ENCODE measurements at places on chromosomes 5 and 9. TPM values are rescaled to one million over a fixed set of nuclear protein-coding genes. Genes with fewer than 3 reads are reported as not detected.

DNA sequence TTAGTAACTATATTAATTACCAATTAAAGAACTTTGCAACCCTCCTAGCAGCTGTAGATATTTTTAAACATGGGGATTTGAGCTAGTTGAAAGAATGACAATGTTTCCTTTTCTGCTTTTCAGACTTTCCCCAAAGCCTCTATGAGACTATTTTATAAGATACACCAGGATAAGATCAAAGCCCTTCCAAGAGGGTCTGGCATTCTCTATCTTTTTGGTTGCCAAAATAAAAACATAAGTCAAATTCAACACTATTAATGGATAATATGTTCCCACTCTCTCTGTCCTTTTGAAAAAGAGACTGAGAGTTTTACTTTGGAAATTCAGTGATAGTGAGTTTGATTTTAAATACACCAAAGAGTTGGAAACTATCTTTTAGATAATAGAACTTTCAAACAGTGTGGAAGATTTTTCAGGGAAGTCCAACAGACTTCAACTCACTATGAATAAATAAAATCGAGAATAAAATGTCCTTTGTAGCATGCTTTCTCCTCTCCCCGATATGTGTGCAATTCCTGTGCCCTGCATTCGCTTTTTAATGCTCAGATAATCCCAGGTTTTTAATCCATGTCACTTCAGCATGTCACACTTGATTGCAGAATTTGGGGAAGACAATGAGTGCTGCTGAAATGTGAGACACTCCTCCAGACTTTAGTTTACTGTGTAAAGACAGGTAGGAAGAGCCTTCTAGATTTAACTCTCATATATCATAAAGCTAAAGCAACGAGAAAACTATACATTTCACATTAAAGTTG lies 1095.7 kb upstream of the DMAC1 start:
- no peak overlapping the region for H3K27ac ChIP-seq
- H3K27me3 ChIP-seq, result no peaks in the 10 kb centered on the region
- no peaks in the 10 kb centered on the region for H3K4me1 ChIP-seq
- no peaks in the 10 kb centered on the region for H3K36me3 ChIP-seq
- DNase-seq, result no peak

ARHGEF28 gene
- 1.1 TPM for total RNA-seq

DNA sequence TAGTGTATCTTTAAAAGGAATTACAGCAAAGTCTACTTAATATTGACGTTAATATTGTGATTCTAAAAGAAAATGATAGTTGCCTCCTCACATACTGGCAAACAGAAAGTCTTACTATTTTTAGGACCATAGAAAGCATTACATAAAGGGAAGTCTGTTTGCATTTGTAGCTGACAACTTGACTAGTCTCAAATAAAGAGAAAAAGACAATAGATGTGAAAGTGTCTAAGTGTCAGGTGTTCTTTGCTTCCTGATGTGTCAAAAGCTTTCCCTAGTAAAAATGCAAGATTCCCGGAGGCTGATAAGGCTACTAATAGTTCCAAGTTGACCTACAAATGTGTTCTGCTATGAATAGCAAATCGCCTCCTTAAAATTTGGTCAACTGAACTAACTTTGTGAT lies 259.7 kb downstream of the CDH10 start:
- H3K27me3 ChIP-seq, result no peaks in the 10 kb centered on the region
- H3K4me1 ChIP-seq, result no peaks in the 10 kb centered on the region
- no peaks in the 10 kb centered on the region for H3K36me3 ChIP-seq
- DNase-seq, result no peak

IFNA2 gene
- total RNA-seq, result not detected

- no peaks in the 10 kb centered on the region for H3K36me3 ChIP-seq
- no peak overlapping the region for H3K27ac ChIP-seq
- H3K27me3 ChIP-seq, result no peaks in the 10 kb centered on the region
- no peak for DNase-seq
Observed at GRCh38 chr5:95668728-95669127, 14.1 kb downstream of the SPATA9 start.

DNA sequence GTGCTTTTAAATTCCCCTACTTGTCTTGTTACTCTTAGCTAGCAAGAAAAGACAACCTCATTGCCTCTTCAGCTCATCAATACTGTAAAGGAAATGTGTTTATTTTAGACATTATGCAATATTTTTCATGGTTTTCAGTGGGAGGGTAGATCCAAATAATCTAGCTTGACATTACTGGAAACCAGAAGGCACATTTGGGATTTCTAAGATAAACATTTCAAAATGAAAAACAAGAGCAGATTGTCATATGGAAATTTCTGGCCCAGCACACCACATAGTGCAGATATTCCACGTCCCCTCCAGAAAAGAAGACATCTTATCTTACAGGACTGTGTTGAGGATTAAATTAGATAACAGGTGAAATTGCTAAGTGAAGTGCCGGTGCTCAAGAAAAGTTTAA lies 296.9 kb downstream of the MSX2 start:
- H3K4me3 ChIP-seq, result no peak overlapping the region
- H3K27ac ChIP-seq, result no peak overlapping the region
- no peaks in the 10 kb centered on the region for H3K36me3 ChIP-seq
- H3K4me1 ChIP-seq, result no peaks in the 10 kb centered on the region

RASEF gene
- 0.24 TPM for total RNA-seq

DNA sequence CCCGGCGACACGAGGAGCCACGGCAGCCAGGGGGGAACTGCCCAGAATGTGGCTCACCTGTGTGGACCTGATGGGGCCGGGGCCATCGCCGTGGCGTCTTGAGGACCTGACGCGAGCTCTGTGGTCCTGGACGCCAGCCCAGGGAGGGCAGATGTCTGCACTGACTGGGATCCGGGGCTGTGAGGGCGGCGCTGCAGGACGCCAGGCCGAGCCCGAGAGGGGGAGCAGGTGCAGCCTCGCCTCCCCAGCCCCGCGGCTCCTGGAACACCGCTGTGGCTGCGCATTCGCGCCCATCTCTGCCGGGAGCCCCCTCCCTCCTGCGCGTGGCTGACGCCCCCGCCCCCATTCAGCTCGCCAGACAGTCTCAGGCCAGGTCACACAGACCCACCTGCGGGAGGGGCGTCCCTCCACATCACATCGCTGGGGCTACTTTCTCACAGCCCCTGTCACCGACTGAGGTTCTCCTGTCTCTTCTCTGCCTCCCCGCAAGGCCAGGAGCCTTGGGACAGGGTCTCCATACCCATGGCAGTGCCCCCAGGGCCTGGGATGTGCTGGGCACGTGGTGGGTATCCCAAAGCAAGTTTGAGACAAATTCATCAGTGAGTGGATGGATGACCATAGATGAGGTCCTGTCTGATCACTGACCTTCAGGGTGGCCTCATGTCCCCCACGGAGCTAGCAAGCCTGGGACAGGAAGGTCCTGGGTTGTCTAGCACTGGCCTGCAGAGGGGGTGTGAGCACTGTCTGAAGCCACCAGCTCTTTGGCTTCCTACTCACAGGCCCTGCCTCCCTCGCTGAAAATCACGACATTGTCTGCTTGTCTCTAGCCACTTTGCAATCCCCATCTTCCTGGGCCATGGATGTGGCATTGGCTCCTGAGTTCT lies 47.3 kb downstream of the RASGEF1C start:
- H3K27me3 ChIP-seq, result peaks cover 16% of the 10 kb centered on the region
- no peak overlapping the region for H3K27ac ChIP-seq
- no peak for DNase-seq
- no peaks in the 10 kb centered on the region for H3K36me3 ChIP-seq

SUB1 gene
- total RNA-seq, result 195 TPM

- no peaks in the 10 kb centered on the region for H3K27me3 ChIP-seq
- no peak for DNase-seq
- no peak overlapping the region for H3K4me3 ChIP-seq
- H3K27ac ChIP-seq, result no peak overlapping the region
- H3K36me3 ChIP-seq, result no peaks in the 10 kb centered on the region
Observed at GRCh38 chr5:114346181-114346580, 15.7 kb upstream of the KCNN2 start.

STPG3 gene
- 0.32 TPM for total RNA-seq

- no peak overlapping the region for H3K27ac ChIP-seq
- no peaks in the 10 kb centered on the region for H3K4me1 ChIP-seq
- DNase-seq, result no peak
- H3K4me3 ChIP-seq, result no peak overlapping the region
Observed at GRCh38 chr5:57033503-57033902, 81.6 kb upstream of the MIER3 start.

- H3K27ac ChIP-seq, result no peak overlapping the region
- H3K27me3 ChIP-seq, result no peaks in the 10 kb centered on the region
- no peak overlapping the region for H3K4me3 ChIP-seq
- peaks cover 60% of the 10 kb centered on the region for H3K36me3 ChIP-seq
Observed at GRCh38 chr9:136899196-136899595, 12.9 kb downstream of the TRAF2 start.

- DNase-seq, result no peak
- H3K27me3 ChIP-seq, result no peaks in the 10 kb centered on the region
- no peak overlapping the region for H3K4me3 ChIP-seq
- no peaks in the 10 kb centered on the region for H3K4me1 ChIP-seq
- H3K36me3 ChIP-seq, result no peaks in the 10 kb centered on the region
- no peak overlapping the region for H3K27ac ChIP-seq
Observed at GRCh38 chr9:36730414-36730813, 157.7 kb downstream of the MELK start.

GRCh38 chr5:135700731-135701130 lies 121.9 kb upstream of the CXCL14 start:
- no peak for DNase-seq
- peaks cover 3% of the 10 kb centered on the region for H3K27me3 ChIP-seq

DNA sequence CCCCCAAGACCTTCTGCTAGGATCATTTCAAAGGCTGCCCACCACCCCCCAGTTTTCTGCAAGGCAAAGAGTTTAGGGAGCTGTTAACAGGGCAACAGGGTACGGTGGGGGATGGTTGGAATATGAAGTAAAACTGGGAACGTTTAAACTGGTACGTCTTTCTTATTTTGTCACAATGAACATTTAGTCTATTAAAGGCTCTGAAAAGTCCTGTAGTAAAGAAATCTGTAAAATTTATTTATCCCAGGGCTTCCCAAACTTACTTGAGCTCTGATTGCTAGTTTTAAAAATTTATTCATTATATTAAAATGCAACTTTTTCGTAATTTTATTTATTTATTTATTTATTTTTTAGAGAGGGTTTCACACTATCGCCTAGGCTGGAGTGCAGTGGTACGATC lies 62.0 kb downstream of the USP20 start:
- peaks cover 72% of the 10 kb centered on the region for H3K36me3 ChIP-seq
- H3K27me3 ChIP-seq, result no peaks in the 10 kb centered on the region
- no peak overlapping the region for H3K4me3 ChIP-seq
- H3K4me1 ChIP-seq, result peaks cover 3% of the 10 kb centered on the region
- no peak for DNase-seq

GRCh38 chr5:132460846-132461568 lies 29.6 kb downstream of the IRF1 start:
- peaks cover 85% of the 10 kb centered on the region for H3K4me1 ChIP-seq
- H3K27ac ChIP-seq, result peak overlapping the region; percentile 10
- no peak overlapping the region for H3K4me3 ChIP-seq
- peaks cover 17% of the 10 kb centered on the region for H3K36me3 ChIP-seq

DNA sequence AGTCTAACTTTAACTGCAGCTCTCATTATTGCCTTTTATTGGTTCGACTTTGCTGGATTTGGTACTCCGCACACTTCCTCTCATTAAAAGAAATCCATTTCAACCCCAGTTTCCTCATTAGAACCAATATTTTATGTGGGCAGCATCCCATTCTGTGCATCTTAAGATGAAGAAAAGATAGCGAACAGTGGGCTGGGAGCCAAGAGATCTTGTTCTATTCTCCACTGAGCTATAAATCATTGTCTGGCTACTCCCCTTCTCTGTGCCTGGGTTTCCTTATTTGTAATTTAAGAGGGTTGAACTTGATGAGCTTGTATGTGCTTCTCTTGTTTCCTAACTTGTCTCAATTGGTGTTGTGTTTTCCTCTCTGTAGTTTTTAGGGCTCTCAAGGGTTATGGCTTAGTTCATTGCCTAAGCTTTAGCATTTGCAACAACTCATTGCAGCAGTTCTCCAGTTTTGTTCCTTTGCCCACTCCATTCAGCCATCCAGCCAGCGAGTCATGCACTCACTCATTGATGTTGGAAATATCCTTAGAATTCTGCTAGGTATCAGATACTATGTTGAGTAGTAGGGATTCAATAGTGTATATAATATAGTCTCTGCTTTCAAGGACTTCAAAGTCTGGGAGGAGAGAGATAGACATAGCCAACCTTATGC lies 273.3 kb upstream of the TNC start:
- no peaks in the 10 kb centered on the region for H3K36me3 ChIP-seq
- no peak overlapping the region for H3K27ac ChIP-seq
- H3K4me1 ChIP-seq, result peaks cover 3% of the 10 kb centered on the region

GHR gene
- 15.1 TPM for total RNA-seq

RNF38 gene
- 38.7 TPM for total RNA-seq

TPRN gene
- total RNA-seq, result 30.9 TPM

GRCh38 chr5:171635028-171635427 lies 150.6 kb upstream of the SMIM23 start:
- H3K36me3 ChIP-seq, result no peaks in the 10 kb centered on the region
- DNase-seq, result no peak
- H3K4me1 ChIP-seq, result peaks cover 15% of the 10 kb centered on the region
- no peak overlapping the region for H3K4me3 ChIP-seq
- no peak overlapping the region for H3K27ac ChIP-seq

DNA sequence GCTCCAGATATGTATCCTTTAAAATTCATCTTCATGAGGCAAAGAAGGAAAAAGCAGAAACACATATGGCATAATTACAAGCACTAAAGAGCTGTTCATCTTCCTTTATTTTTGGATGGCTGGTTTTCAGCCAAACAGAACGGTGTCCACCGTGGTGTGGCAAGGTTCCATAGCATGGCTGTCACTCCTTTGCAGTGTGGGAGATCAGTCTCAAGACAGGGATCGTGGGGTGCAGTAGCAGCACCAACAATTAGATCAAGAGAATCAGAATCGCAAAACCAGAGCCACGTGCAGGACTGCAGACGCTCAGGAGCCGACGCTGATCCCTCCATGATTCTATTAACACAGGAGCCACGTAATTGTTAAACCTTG lies 79.5 kb downstream of the SEMA4D start:
- H3K4me3 ChIP-seq, result no peak overlapping the region
- H3K27me3 ChIP-seq, result no peaks in the 10 kb centered on the region
- no peak for DNase-seq
- no peaks in the 10 kb centered on the region for H3K36me3 ChIP-seq

- DNase-seq, result no peak
- H3K4me1 ChIP-seq, result no peaks in the 10 kb centered on the region
- H3K36me3 ChIP-seq, result no peaks in the 10 kb centered on the region
- no peak overlapping the region for H3K4me3 ChIP-seq
- H3K27ac ChIP-seq, result no peak overlapping the region
- H3K27me3 ChIP-seq, result no peaks in the 10 kb centered on the region
Observed at GRCh38 chr5:1324719-1325190, 20.1 kb downstream of the CLPTM1L start.
